ENCODE measurements at places on chromosomes 2 and 18.

DNA sequence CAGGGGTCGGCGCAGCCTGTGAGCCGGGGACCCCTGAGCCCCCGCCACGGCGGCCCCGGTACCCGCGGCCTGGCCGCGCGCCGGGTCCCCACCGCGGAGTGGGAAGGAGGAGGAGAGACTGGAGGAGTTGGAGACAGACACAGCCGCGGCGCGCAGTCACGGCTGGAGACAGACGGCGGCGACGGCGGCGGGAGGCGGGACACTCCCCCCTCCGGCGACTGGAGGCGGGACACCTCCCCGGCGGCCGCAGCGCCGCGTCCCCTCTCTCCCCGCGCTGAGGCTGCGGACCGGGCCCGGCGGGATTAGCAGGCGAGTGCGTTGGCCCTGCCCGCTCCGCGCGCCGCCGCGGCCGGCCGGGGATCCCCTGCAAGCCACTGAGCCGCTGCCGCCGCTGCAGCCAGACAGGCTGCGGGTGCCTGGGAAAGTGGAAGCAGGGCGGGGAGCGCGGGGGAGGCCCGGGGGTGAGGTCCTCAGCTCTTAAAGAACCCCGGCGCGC lies 1.0 kb upstream of the LDLRAD4 start:
- DNase-seq, result no peak

- DNase-seq, result no peak
These were observed 47.3 kb downstream of the MAP3K20 start for GRCh38 chr2:173122936-173123335.

DNA sequence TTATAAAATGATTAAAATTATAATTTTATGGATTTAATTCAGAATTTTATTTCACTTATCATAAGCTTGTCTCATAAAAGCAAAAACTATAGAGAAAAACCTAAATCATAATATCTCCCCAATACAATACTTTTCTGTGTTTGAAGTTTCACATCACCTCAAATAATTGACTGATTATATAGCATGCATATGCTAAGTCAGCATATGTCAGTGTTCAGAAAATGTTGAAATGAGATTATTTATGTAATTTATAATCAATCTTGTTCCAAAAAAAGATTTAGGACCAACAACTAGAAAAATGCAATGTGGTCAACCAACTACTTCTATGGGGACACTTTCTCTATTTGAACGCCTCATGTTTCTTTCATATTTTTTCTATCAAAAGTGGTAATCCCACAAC lies 902.6 kb downstream of the CPS1 start:
- DNase-seq, result no peak

- no peak for DNase-seq
These were observed 150.1 kb downstream of the TNS1 start for GRCh38 chr2:217852555-217853211.

DNA sequence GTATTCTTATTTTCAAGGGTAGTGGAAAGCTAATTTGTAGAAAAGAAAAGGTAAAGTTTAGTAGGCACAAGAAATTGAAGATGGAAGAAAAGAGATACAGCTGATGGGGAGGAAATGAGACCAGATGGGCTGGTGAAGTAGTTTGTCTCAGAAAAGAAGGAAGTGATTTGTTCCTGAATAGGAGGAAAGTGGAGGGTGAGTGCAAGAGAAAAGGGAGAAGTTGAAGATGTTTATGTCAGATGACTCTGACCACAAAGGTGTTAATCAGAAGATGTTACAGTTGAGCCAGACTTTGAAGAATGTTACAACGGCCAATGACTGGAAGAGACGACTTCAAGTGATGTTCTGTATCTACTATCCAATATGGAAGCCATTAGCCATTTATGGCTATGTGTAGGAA lies 21.2 kb downstream of the ZSCAN30 start:
- no peak for DNase-seq

Data from GM04504 (cell line).